ENCODE measurements at places on chromosomes 2 and 18.
A peak's percentile ranks its signal among the peaks of the same experiment; 100 is the strongest.

DNA sequence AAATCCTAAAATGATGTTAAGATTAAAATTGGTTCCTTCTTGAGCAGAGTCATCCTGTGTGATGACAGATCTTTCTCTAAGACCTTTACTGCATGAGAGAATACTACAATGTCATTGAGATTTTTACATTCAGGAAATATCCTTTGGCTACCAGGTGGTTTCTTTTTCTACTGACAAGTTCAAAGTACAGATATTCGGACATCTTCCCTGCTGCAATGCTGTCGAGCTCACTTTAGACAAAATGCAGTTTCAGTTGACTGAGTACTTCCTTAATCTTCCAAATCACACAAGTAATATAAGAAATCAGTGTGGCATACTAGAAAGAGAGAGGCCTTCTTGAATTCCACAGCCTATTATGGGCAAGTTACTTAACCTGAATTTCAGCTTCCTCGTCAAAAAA, 207.9 kb upstream of the ACVR2A start:
- DNase-seq: no peak

- DNase-seq: no peak
Measured at GRCh38 chr18:76338088-76338487, 157.0 kb downstream of the ZNF516 start.

- DNase-seq: no peak
Measured at GRCh38 chr2:198017068-198017467, 212.7 kb downstream of the PLCL1 start.

GRCh38 chr18:11859903-11860407, 8.7 kb downstream of the CHMP1B start:
- DNase-seq: peak; percentile 95

DNA sequence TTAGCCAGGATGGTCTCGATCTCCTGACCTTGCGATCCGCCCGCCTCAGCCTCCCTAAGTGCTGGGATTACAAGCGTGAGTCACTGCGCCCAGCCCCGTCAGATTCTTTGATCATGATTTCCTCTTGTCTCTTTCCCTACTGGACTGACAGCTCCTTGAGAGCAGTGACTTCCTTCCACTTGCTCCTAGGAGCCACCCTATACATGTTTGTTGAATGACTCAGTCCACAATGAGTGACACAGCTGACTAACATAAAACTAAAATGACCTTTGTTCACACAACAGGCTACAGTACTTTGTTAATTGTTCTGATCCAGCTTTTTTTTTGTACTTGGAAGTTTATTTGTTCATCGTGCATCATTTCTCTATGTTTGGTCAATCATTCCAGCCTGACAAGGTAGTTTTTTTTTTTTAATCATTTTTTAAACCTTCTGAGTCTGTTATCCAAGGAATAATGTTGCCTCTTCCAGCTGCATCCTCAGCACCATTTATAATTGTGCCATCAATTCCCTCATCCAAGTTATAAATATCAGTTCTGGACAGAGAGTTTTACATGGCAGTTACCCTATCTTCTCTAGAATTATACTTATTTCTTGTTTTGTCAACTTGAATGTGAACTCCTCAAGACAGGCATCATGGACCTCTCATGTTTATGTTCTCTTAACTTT, 42.9 kb upstream of the TUBA3E start:
- DNase-seq: peak; percentile 41

- DNase-seq: peak; percentile 70
Measured at GRCh38 chr2:102116630-102117471, 25.7 kb upstream of the IL1R1 start.

DNA sequence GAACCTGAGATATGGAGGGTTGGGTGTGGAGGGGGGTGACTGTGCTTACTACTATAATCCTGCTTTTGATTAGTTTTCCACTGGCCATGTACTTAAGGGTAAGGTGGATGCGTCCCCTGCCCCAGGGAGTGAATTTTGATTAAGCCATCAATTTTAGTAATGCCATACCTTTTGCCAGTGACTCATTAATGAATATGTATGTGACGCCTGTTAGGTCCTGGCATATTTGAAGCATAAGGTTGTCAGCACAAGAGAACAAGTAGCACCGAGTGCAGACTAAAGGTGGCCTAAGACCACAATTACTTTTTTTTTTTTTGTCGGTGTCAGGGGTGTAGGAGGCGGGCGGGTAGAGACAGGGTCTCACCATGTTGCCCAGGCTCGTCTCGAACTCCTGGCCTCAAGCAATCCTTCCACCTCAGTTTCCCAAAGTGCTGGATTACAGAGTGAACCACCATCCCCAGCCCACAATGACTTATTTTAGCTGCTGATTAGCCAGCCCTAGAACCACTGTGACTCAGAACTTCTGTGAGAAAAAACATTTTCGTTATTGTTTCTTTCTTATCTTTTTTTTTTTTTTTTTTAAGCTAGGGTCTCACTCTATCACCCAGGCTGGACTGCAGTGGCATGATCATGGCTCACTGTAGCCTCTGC, 7.0 kb downstream of the TANC1 start:
- no peak for DNase-seq

- DNase-seq: peak; percentile 93
Measured at GRCh38 chr2:229313591-229313990, 42.5 kb upstream of the PID1 start.

- no peak for DNase-seq
Measured at GRCh38 chr2:184683911-184684310, 85.6 kb downstream of the ZNF804A start.

DNA sequence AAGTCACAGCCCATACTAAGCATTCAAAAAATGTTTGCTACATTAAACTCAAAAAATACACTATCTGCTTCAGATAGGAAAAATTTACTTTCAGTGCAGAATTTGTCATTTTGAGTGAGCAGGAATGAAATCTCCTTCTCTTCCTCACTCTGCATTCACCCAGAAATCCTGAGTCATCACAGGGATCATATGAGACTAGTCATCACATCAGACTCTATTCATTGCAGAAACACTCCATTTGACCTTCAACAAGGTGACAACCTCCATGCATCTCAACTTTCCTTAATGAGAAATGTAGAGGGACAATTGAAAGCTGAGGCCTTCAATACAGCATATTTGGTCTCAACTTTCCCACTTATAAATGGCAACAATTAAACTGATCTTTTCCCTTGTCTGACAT, 130.4 kb upstream of the CYP26B1 start:
- DNase-seq: peak; percentile 74

GRCh38 chr18:2910751-2911425, 64.1 kb downstream of the EMILIN2 start:
- DNase-seq: no peak

DNA sequence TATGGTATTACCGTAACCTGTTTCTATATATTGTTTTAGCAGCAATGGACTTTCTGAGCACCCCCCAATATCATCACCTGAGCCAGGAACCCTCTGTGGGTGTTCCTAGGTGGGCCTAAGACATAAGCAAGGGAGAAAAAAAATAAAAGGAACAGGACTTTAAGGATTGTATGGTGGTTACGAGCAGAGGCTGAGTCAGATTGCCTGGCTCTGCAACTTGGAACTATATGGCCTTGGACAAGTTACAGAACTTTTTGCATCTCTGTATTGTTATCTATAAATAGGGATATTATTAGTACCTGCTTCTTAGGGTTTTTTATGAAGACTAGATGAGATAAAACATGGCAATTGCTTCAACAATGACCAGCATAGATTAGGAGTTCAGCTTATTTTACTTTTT, 34.9 kb downstream of the MFSD6 start:
- peak; percentile 12 for DNase-seq

GRCh38 chr2:79511320-79511951, 1.4 kb upstream of the CTNNA2 start:
- DNase-seq: peak; percentile 45

DNA sequence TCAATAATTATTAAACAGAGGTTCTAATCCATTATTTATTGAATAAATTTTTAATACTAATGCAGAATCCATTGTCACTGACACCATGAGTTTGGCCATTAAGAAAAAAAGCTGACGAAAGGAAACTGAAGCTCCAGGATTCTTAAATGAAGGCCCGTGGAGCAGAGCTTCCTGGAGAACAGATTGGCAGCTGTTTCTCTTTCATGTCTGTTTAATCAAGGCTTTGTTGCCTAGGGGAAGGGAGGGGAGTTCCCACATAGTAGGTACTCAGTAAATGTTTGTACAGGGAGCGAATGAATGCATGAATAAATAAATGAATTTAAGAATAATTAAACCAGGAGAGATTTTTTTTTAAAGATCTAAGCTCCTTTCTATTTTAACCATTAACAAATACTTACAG, 315.1 kb upstream of the KLHL29 start:
- DNase-seq: no peak

DNA sequence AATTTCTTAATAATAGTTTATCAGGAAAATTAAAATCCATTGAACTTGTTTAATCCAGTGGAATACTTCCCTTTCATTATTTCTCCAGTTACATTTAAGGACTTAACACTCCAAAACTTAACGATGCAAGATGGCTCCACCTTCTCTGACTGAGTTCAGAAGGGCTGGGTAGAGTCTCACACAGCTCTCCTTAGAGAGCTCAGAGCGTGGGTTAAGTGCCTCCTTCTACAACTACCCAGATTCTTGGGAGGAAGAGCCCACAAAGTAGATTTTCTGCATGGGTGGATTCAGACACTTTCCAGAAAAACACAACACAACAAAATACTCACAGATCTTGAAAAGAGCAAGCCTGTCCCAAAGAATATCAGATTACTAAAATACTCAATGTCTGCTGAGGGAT, 130.6 kb downstream of the THADA start:
- no peak for DNase-seq

DNA sequence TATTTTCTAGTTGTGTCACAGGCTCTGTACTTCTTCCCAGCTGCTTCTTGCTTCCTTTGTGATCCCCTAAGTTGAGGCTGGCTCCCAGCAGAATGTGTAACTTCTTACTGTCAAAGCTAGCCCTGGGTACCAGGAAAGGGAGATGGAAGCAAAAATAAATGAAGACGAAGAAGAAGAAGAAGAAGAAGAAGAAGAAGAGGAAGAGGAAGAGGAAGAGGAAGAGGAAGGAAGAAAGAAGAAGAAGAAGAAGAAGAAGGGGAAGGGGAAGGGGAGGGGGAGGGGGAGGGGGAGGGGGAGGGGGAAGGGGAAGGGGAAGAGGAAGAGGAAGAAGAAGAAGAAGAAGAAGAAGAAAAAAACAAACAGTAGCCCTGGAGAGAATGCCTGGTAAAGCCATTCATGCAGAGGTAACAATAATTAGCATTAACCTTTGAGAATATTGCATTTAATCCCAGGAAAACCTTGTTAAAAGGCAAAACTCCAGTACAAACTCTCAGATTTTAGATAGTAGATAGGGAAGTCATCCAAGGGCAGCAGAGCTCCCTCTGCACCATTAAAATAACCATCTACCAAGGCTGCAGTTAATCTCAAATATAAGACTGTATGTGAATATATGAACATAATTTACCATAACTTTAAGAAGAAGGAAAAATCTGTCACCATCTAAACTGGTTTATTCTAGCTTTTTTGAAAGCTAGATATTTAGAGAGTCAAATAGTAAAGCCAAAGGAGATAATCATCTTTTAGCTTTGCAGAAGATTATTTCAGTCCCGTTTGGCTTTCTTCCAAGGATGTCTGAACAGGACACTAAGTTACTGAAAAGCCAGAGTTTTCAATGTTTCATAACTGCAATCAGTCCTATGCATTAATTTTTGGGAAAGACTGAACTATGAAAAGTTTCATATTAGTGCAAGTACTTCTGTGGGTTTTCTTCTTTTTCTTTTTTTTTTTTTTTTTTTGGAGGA, 44.3 kb upstream of the FBXO11 start:
- DNase-seq: peak; percentile 3

GRCh38 chr2:48319863-48320262, 210.1 kb upstream of the STON1 start:
- DNase-seq: no peak

DNA sequence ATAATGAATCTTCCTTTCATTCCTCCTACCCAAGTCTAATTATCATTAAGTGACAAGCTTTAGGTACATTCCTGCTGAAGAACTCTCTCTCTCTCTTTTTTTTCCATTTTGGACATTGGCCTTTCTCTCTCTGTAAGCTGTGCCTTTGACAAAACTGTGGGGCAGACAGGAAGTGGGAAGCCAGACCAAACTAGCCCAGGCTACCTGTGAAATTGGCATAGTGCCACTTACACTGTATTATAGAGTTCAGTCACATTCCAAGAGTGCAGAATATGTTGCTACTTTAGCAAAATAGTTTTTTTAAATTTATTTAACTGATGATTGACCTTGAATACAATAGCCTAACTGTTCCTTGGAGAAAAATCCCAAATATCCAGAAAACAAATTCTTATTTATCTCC, 381.5 kb upstream of the ETAA1 start:
- no peak for DNase-seq

DNA sequence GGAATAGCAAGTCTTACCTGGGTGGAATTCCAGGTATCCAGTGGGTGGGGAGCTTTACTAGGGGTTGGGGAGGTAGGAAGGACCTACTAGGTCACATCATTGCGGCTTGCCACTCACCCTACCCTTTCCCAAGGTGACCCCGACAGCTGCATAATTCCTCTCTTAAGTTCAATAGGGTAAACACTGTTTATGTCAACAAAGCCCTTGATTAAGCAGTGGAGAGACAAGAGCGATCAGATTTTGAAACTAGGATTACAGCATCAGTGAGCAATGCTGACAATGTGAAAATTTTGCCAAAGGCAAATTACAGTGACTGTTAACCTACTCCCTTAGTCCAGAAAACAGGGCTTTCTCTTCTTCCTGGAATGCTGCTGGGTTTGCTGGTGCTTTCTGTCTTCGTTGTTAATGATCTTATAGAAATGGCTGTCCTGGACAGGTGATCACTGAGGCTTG, 14.5 kb downstream of the SLC19A3 start:
- peak; percentile 51 for DNase-seq

- no peak for DNase-seq
Measured at GRCh38 chr2:85165088-85165690, 32.0 kb downstream of the TCF7L1 start.

DNA sequence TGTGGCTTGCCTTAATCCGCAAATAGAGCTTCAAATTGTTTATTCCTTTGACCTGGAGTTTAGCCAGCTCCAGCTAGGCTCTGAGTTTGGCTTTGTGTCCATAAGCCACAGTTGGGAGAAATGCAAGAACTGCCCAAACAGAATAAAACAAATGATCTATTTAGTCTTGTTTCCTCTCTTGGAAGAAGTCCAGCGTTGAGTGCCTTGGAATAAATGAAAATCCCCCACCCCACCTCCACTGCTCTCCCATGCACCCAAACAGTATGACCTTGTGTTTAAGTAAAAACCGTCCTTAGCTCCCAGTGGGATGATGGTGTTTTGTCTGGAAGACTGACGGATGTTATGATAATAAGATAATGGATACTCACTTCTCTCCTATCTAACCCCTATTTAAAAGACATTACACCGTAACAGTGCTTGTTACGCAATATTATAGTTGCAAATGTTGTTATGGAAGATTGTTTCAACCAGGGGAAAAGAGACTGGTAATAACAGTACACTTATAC, 3.2 kb upstream of the SERPINE2 start:
- DNase-seq: peak; percentile 68

DNA sequence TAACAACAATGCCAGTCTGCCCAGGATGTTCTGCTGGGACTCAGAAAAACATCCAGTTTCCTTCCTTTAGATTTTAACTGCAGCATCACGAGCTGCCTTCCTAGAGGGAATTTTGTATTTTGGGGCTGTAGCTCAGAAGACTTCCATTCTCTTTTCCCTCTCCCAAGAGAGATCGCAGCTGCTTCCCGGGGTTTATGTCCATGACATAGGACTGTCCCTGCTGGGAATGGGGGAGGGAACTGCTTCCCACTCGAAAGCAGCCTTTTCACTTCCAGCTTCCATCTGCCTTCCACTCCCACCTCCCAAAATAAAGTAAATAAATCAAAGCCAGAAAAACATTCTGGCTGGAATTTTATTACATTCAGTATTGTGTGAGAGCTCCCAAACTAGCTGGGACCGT, 52.4 kb downstream of the LIMS1 start:
- no peak for DNase-seq

Measured in cardiac fibroblast (primary cell).